Foreskin fibroblast (primary cell): ENCODE measurements at places on chromosomes 6 and 20.

GRCh38 chr6:140542863-140543262 is 1168.4 kb upstream of the CITED2 start:
- DNase-seq, result no peak

GRCh38 chr6:50889935-50890334 is 71.3 kb downstream of the TFAP2B start:
- no peak for DNase-seq

DNA sequence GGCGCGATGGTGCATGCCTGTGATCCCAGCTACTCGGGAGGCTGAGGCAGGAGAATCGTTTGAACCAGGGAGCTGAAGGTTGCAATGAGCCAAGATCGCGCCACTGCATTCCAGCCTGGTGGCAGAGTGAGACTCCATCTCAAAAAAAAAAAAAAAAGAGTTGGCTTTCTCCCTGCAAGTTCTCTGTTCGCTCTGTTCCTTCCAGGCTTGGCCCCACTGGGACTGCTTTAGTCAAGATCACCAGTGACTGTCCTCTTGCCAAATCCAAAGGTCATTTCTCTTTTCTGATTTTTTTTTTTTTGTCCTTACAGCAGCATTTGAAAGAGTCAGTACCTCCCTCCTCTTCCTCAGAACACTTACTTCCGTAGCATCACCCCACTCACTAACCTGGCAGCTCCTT is 10.8 kb upstream of the GNRH2 start:
- no peak for DNase-seq

GRCh38 chr6:14091339-14091978 is 26.1 kb upstream of the CD83 start:
- no peak for DNase-seq
